A673 (cell line): ENCODE measurements at places on chromosomes 2 and 18. TPM values are rescaled to one million over a fixed set of nuclear protein-coding genes. Genes with fewer than 3 reads are reported as not detected.

SLC30A3 gene
- 45.0 and 45.6 TPM in 2 replicates for total RNA-seq

C1QL2 gene
- 0.98 and 1.5 TPM in 2 replicates for total RNA-seq

SIX3 gene
- 0.56 and 0.59 TPM in 2 replicates for total RNA-seq

EFEMP1 gene
- 0.15 TPM in 1 of 2 replicates, not detected in the other for total RNA-seq

RETREG2 gene
- total RNA-seq: 53.1 and 59.0 TPM in 2 replicates

IMPACT gene
- 35.6 and 46.0 TPM in 2 replicates for total RNA-seq

NEUROD1 gene
- total RNA-seq: not detected in 2 replicates

ASPRV1 gene
- 0.59 and 0.73 TPM in 2 replicates for total RNA-seq

RAD51AP2 gene
- 0.13 and 0.24 TPM in 2 replicates for total RNA-seq

GRCh38 chr2:177983183-177983788, 89.3 kb downstream of the PDE11A start:
- DNase-seq: peak; percentile 73

GRCh38 chr2:27081984-27082772, 3.8 kb downstream of the EMILIN1 start:
- no peak for DNase-seq

GRCh38 chr2:17426743-17427142, 91.5 kb downstream of the RAD51AP2 start:
- DNase-seq: no peak

GRCh38 chr2:131148426-131148825, 43.3 kb downstream of the PLEKHB2 start:
- no peak for DNase-seq

DNA sequence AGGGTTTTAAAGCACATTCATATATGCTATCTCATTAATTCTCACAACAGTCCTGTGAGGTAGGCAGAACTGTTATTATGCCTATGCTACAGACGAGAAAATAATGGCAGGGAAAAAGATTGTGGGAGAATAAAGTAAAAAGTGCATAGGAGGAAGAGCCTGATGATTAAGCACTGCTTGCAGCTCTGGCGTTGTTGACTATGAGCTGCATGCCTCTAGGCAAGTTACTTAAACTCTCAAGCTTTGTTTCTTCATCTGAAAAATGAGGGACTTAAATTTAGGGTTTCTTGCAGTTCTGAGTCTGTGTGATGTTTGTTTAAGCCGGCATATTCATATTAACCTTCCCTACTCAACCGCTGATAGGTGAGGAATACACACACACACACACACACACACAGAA, 51.6 kb upstream of the RAPH1 start:
- DNase-seq: no peak

DNA sequence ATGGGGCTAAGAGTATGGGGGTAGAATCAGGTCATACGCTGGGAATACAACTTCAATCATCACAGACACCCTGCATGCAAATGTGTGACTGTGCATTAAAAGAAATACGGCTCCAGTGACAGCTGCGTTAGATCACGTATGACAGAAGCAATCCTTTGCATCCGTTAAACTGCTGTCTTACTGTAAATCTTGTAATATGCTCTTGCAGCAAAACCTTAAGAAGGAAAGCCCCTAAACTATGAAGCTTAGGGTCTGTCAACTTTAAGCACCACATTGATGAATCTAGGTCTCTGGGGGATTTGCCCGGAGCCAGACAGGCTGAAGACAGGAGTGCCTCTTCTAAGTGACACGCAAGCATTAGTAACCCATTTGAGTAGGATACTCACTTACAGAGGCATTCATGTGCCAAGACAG, 84.7 kb upstream of the EML6 start:
- DNase-seq: peak; percentile 90

- no peak for DNase-seq
These were observed 225.5 kb downstream of the AGAP1 start for GRCh38 chr2:235719146-235719942.

GRCh38 chr2:45860136-45861121, 209.0 kb downstream of the PRKCE start:
- DNase-seq: peak; percentile 12

- DNase-seq: peak; percentile 28
These were observed 22.5 kb upstream of the ACVR1 start for GRCh38 chr2:157898591-157898996.

GRCh38 chr18:7545734-7546133, 21.4 kb upstream of the PTPRM start:
- DNase-seq: no peak

DNA sequence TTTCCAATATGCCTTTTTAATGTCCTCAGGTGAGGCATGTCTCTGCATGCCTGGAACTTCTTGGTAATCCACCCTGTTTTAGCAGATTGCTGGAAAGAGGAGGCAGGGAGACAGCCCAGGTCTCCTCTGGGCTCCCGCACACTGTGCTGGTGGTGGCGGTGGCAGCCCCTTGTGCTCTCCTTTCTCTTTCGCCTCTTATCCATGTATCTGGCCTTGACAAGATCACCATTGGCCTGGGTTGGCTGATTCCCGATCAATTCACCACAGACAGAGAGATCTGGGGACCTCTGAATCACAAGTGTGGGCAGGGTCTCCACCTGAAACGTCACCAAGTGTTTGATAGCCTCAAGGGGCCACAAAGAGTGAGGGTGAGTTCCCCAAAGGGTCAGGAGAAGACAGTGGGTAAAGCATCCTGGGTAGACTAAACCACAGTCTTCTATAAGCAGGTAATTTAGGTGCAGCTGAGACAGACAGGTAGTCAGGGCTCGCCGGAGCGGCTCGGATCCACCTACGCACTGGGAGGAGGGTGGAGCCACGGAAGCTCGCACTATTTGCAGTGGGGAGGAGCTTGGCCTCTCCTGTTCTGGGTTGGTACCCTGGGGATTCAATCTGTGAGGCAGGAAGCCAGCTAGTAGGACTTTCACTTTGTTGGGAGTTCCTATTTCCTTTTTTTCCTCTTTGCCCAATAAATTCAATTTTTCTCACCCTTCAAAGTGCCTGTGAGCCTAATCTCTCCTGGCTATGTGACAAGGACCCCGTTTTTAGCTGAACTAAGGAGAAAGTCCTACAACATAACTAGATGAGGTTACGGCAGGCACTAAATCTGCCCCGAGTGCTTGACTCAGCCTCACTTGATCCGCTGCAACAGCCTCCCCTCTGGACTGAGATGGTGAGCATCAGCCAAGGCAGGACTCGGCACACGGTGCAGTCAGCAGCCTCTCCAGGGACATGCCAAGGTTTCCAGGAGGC, 57.6 kb downstream of the SLC4A3 start:
- peak; percentile 84 for DNase-seq

DNA sequence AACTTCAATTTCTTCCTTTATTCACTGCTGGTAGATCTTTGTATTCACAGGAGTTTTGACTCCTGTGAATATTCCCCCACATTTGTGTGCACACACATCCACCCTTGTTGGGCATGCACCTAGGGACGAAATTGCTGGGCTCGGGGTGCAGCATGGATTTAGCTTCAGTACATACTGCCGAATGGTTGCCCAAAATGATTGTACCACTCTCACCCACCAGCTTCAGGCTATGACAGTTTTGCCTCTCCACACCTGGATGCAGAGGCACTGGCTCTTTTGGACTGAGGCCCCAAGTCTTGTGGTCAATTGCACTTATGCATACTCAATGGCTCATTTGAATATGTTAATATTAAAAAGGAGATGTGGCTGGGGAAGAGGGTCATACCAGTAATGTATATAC, 65.1 kb upstream of the ODC1 start:
- DNase-seq: no peak

- DNase-seq: no peak
These were observed 1571.5 kb upstream of the NXPH2 start for GRCh38 chr2:140351692-140352091.

DNA sequence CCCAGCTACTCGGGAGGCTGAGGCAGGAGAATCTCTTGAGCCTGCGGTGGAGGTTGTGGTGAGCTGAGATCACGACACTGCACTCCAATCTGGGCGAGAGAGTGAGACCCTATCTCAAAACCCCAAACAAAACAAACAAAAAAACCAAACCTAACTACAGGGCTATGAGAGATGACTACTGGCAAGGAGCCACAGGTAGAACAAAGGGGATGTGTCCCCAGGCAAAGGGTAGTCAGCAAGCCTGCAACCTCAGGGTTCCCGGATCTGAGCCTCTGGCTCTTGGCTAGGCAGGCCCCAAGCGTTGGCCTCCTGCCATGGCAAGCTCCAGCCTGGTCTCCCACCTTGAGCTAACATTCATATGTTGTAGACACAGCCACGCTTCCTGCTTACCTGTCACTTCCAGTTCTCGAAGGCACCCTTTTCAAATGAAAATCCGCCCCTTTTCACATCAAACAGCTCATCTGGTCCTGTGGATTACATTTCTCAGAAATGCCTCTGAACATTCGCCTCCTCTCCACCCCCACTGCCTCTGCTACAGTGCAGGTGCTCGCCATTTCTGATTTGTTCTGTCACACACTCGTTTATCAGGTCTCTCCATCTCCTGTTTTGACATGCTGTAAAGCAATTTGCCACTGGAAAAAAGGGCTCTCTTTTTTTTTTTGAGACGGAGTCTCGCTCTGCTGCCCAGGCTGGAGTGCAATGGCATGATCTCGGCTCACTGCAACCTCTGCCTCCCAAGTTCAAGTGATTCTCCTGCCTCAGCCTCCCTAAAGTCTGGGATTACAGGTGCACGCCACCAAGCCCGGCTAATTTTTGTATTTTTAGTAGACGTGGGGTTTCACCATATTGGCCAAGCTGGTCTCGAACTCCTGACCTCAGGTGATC, 13.1 kb upstream of the ACTR3 start:
- DNase-seq: no peak

DNA sequence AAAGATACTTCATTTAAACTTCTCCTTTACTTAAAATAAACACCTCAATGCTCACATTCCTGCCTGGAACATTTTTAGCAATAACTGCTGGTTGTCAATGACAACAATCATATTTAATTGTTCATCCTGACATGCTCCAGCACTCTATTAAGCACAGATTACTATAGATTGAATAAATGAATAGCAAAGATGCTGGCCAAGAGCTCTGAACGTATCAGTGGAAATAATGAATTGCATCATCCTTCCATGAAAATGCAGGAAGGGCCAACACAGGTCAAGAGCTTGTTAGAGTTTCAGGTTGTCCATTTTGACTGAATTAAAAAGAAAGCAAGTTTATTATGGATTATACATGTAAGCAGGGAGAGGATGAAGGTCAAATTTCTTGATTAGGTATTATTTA, 994.0 kb downstream of the TSN start:
- DNase-seq: peak; percentile 25
